Activated CD4-positive, alpha-beta T cell treated with anti-CD3 and anti-CD28 coated beads, Interleukin-2, amount 50 U/mL, for 4 hours (primary cell): ENCODE measurements at places on chromosomes 6 and 20.

DNA sequence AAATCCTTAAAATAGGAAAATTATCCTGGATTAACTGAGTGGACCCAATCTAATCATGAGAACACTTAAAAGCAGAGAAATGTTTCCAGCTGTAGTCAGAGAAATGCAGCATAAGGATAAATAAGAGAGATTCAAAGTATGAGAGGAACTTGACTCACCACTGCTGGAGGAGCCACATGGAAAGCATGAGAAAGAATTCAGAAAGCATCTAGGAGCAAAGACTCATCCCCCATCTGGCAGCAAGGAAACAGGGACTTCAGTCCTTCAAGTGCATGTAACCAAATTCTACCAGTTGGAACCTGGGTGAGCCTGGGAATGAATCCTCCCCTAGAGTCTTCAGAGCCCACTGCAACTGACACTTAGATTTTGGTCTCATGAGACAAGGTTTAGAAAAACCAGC lies 33.7 kb downstream of the RNF146 start:
- DNase-seq: no peak

- DNase-seq: no peak
Observed at GRCh38 chr6:31122791-31123706, 2.8 kb upstream of the CDSN start.

GRCh38 chr6:64280569-64280968 lies 645.0 kb downstream of the PHF3 start:
- DNase-seq: no peak

- no peak for DNase-seq
Observed at GRCh38 chr6:169365567-169366257, 112.1 kb upstream of the THBS2 start.
